ENCODE measurements at places on chromosomes 5 and 9.
A peak's percentile ranks its signal among the peaks of the same experiment; 100 is the strongest.

DNA sequence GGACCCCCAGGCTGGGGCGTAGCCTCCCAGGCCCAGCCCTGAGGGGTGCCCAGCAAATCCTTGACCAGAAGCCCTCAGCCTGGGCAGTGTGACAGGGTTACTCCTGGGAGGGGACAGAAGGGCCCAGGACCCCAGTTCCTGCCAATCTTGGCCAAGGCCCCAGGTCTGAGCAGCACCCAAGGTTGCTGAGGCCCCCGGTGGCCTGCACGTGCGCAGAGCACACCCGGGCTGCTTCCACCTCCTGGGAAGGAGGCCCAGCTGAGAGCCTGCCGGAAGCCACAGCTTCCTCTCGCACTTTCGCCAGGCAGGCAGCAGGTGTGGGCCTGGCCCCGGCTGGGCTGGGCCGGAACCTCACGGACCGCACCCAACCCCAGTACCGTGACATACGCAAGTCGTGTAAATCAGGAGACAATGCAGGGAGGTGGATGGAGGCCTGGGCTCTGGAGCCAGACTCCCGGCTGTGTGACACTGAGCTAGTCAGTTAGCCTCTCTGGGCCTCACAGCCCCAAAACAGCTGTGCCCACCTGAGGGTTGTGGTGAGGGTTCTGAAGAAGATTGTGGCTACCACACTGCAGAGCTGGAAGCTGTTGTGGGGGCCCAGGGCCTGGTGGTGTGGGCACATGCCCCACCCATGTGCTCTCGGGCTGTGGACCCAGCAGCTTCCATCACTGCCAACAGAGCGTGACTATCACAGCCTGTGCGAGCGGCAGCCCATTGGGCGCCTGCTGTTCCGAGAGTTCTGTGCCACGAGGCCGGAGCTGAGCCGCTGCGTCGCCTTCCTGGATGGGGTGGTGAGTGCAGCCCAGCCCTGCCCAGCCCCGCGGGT, 5.1 kb downstream of the GRK6 start:
- no peak for DNase-seq

- DNase-seq, result no peak
These were observed 171.2 kb downstream of the TSSK1B start for GRCh38 chr5:113263545-113263944.

DNA sequence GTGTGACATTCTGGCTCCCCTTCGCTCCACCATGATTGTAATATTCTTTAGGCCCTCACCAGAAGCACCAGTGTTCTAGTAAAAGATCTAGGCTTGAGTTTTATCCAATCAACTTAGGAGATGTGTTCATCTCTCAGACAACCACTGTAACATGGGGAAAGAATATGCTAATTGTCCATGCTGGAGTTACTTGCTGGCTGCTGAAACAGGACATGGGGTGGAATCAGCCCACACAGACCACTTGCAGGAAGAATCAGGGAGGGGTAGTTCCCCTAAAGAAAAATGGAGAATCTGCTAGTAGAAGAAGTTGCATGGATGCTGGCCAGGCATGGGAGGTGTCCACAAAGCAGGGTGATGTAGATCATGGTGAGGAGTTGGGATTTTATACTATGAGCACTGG, 86.2 kb downstream of the FEM1C start:
- DNase-seq, result no peak

GRCh38 chr9:113622600-113623400, 159.3 kb downstream of the RGS3 start:
- peak; percentile 63 for DNase-seq

- no peak for DNase-seq
These were observed 513.0 kb downstream of the MTRR start for GRCh38 chr5:8381972-8382371.

DNA sequence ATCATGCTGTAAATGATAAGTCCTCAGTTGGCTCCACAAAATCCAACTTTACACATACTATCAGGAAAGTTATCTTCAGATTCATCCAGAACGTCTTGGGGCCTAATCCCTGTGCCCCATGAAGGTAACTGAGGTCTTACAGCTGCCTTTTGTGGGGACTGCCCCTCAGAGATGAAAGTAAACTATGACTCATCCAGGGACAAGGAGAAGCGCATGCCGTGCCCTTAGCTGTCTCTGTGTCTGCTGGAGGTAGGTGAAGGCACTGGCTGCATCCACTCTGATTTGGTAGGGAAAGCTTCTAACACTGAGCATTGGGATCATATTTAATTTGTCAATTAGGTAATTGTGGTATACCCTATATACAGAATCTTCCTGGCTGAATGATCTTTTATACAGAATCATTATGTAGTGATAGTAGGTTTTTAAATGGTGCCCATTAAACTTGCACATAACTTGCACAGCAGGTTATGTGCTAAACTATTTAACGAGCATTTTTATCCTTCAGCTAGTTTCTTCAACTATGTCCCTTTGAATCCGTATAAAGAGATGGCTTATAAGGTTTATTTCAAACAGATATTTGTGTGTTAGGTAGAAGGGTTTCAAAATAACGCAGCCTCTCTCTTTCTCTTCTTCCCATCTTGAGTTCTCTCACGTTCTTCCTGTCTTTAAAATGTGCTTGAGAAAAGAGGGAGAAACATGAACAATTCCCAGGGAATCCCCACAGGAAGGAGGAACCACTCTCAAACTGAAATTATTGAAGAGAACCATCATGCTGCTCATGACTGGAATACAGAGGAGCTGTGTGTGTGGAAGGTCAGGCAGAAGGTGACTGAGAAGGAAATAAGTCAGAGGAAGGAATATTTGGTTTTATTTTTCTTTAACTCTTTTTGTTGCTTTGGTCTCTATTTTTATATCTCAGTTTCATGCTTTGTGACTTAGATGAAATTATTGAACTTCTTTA, 250.9 kb downstream of the CD180 start:
- no peak for DNase-seq

GRCh38 chr5:159362220-159362619, 31.9 kb upstream of the IL12B start:
- DNase-seq, result no peak

Data from left forelimb (tissue), 1 donor.